Inflammatory macrophage treated with lipopolysaccharide for 1 hour (primary cell): ENCODE measurements at places on chromosomes 13 and 19.

DNA sequence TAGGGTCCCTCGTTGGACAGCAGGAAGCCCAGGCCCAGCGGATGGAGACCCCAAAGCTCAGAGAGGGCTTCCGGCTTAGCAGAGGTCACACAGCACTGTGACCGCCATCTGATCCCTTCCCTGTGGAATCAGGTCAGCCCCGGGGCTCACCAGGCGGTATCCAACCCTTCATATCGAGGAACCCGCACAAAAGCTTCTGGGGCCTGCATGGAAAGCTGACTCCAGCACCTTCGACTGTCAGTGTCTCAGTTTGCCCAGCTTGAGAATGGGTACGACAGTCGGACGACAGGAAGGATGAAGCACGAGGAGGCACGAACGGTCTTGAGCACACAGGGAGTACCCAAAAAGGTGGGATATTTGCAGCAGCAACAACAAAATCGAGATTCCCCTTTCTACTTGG is 2.6 kb downstream of the TLE5 start:
- no peak for DNase-seq

- DNase-seq = no peak
Measured at GRCh38 chr13:34034411-34034810, 216.5 kb downstream of the RFC3 start.

DNA sequence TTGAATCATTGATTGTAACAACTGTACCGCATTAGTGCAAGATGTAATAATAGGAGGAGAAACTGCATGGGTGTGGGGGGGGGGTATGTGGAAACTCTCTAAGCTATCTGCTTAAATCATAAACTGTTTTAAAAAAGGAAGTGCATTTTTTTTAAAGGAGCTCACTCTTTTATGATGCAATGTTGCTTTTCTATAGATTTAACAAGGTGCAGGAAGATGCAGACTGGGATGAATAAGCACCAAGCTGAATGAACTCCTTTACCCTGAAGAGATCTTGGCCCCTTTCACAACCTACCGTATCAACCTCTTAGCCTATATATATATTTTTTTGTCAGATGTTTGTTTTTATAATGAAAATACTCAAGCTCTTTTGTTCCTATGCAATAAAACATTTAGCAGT is 95.9 kb downstream of the AKAP11 start:
- peak; percentile 30 for DNase-seq

DNA sequence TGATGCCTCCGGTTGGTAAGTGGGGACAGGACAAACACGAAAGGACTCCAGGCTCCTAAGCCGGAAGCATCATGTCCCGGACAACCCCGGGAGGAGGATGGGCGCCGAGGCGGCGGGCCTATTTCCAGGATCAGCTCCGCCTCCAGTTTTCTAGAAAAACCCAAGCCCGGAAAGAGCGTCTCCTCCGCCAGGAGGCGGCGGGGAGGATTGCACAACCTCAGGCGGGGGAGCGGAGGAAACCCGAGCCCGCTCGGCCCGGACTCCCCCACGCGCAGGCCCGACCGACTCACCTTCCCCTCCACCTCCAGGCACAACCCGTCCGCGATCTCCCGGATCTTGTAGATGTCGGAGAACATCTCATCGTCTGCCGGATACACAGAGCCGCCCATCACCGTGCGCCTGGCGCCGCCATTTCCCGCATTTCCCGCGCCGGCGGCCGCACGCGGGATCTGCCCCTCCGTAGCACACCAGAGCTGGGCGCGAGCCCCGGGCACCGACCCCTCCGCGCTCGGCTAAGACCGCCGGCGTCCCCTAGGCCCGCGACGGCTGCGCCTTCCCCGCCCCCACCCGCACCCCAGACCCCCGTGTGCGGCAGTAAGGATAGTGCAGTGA is 455 bp downstream of the TPT1 start:
- DNase-seq = peak; percentile 93

- no peak for DNase-seq
Measured at GRCh38 chr19:17070421-17070820, 4.8 kb downstream of the HAUS8 start.

- DNase-seq = no peak
Measured at GRCh38 chr19:46426035-46426505, 2.7 kb downstream of the PNMA8C start.

- no peak for DNase-seq
Measured at GRCh38 chr13:34546344-34547250, 395.5 kb upstream of the NBEA start.

GRCh38 chr13:43665388-43665787 is 121.4 kb downstream of the ENOX1 start:
- DNase-seq = no peak

- DNase-seq = no peak
Measured at GRCh38 chr13:111902726-111903125, 164.2 kb upstream of the SOX1 start.

DNA sequence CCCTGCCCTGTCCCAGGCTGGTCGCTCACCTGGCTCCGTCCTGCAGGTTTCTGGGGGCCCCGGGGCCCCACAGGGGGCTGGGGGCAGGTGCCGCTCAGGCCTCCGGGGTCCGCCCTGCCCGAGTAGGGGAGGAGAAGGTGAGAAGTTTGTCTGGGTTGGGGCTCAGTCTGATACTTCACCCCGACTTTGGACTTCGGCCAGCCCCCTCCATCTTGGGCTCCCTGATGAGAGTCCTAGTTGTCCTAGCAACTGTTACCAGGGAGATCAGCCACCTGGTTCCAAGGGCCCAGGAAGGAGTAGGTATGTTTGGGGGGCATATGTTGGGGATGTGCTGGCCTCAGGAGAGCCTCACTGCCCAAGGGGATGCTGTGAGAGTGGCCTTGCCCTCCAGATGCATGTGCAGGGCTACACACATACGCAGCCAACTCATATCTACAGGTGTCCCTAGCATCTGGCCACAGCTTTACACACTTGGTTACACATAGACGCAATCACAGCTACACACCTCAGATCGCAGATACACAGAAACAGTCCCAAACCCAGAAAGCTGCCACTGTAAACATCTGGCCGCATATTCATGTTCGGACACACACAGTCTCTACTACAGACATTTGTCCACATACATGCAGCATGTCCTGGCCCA is 3.4 kb downstream of the NUMBL start:
- DNase-seq = no peak

DNA sequence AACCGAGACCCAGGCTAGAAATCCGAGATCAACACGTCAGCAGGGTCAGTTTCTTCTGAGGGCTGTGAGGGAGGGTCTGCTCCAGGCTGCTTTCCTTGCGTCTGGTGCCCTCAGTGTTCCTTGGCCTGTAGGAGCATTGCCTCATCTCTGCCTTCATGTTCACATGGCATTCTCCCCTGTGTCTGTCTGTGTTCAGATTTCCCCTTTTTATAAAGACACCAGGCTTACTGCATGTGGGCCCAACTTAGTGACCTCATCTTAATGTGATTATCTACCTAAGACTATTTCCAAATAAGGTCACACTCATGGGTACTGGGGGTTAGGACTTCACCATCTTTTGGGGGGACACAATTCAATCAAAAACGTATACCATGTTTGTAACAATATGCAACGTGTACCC is 57.2 kb upstream of the C1QTNF9 start:
- DNase-seq = peak; percentile 62

GRCh38 chr19:10118960-10119359 is 739 bp downstream of the EIF3G start:
- no peak for DNase-seq

DNA sequence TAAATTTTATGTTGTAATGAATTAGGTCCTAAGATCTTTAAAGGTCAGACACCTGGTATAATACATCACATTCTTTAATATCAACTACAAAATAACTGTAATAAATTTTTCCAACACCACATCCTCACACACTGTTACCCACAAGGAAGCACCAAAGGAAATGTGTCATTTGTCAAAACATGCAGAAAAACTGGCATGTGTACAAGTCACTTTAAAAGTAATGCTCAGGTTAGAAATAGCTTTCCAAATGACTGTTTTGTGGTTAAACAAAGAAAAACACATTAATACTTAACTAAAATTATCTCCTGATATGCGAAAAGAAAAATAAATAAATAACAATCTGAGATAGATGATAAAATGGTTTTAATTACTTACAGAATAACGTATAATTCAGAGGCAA is 74.7 kb downstream of the MZT1 start:
- DNase-seq = no peak

GRCh38 chr19:41431426-41432386 is 4.5 kb upstream of the B3GNT8 start:
- DNase-seq = peak; percentile 62

- no peak for DNase-seq
Measured at GRCh38 chr13:24717217-24717616, 37.0 kb downstream of the ATP12A start.

- DNase-seq = no peak
Measured at GRCh38 chr13:35225582-35225981, 250.9 kb downstream of the MAB21L1 start.

DNA sequence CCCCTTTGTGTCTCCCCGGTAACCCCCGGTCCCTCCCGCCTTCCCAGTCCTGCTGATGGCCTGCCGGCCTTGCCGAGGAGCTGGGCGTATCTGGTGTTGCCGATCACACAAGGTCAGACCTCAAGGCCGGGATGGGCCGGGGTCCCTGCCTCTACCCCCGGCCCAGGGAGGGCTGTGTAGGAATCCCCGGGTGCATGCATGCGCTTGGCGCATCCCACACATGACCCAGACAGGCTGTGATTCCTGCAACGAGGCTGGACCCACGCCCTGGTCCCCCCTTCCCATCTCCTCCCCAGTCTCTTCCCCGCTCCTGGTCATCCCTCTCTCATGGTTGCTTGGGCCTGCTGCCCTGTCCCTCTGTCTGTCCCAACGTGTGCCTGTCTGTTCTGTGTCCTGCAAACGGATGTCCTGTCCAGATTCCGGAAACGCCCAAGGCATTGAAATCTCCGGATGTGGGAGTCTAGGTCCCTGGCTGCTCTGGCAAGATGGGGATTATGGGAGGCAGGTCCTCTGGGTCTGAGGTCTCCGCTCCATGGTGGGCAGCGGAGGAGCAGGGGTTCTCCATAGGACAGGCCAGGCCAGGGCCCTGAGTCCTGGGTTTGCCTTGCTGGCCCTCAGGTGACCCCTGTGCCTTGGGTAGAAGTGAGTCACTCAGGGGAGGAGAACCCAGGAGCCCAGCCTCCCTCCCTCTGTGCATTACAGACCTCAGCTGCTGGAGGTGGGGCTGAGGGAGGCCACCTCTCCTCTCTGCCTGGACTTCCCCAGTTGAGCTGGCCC is 1.6 kb downstream of the PKN1 start:
- peak; percentile 54 for DNase-seq

- DNase-seq = no peak
Measured at GRCh38 chr19:5515737-5516136, 52.0 kb downstream of the TINCR start.
